Femur (tissue), 1 donor: ENCODE measurements at places on chromosomes 11 and 22.

DNA sequence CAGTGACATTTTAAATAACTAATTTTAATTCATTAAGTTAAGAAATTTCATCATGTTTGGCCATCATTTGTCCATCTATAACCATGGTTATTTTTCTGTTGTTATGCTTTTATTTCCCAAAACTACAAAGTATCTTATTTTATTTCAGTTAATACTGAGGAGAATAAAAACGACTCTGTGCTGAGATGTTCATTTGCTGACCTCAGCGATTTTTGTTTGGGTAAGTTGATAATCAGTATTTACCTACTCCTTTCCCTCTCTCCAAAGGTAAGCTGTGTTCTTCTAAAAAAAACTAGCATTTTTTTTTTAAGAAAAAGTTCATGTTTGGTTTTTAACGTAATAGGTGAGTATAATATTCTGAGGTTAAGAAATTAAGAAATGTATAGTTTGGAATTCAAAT lies 111.7 kb downstream of the ANO3 start:
- no peak for DNase-seq

DNA sequence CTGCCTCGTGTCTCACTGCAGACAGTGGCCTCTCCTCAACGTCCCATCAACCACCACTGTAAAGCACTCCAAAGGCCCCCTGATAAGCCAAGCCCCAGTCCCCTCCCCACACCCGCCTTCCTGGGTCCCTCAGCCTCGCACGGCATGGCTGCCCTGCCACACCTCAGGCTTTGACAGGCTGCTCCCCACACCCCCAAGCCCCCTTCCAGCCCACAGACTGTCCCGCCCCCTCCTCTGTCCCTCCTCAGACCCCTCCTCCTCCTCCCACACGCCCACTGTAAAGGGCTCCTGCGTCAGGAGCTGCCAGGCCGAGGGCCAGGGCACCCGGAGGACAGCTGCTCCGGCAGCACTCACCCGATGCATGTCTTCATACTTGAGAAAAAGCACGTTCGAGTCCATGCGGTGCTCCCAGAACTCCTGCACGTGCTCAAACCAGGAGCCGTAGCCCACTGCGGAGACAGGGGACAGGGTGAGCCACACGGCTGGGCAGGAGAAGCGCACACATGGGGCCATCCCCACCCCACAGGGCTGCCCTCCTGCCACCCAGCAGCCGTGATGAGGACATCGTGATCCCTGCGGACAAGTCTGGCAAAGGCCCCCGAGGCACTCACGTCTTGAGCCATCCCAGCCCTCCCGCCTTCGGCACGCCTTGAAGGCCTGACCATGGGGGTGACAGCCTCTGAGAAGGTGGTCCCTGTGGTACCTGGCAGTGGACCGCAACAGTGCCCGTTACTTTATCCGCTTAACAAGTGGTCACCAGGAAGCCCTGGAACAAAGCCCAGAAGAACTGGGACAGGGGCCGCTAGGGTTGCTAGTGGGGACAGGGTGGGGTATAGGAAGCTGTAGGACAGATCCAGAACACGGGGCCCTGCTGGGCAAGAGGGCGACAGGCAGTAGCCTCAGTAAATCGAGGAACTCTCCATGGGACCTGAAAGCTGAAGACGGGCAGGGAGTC lies 21.5 kb upstream of the EFCAB6 start:
- no peak for DNase-seq

DNA sequence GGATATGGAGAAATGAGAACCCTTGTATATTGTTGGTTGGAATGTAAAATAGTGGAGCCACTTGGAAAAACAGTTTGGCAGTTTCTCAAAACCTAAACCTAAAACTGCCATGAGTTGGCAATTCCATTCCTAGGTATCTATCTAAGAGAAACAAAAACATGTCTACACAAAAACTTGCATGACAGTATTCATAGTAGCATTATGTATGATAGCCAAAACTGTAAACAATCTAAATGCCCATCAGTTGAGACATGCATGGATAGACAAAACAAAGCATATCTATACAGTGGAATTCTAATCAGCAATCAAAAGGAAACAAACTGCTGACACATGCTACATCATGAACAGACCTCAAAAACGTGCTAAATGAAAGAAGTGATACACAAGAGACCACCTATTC lies 34.9 kb downstream of the TRAF6 start:
- no peak for DNase-seq

- no peak for DNase-seq
Observed at GRCh38 chr11:117313091-117313490, 3.0 kb downstream of the BACE1 start.

- DNase-seq = no peak
Observed at GRCh38 chr11:93858121-93858775, 7.8 kb upstream of the VSTM5 start.

GRCh38 chr11:3723014-3723708 lies 52.0 kb upstream of the CHRNA10 start:
- DNase-seq = no peak

GRCh38 chr11:60873533-60873932 lies 6.2 kb downstream of the ZP1 start:
- DNase-seq = no peak

- DNase-seq = no peak
Observed at GRCh38 chr22:29870574-29870973, 12.4 kb upstream of the MTMR3 start.

DNA sequence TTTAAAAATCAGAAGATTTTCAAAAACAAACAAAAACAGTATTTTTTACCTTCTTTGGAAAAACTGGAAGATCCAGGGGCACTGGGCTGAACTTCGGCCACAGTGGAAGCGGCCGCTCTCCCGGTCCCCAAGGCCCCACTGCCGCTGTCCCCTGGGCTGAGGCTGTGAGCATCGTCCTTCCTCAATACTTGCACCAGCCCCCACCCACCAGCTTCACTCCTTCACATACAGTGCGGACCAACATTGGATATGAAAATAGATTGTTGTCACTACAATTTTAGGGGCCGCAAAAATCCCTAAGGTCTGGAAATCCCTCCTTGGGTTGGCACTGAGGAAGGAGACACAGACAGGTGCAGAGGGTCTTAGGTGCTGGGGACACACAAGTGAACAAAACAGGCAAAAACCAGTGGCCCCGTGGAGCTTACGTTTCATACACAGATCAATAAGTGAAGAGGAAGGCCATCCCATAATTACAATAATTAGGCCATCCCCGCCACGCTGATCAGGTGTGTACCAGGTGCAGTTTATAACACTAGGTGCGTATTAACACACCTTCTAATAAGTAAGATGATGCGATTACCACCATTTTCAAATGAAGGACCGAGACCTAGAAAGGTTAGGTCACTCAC lies 28.2 kb upstream of the SLC22A12 start:
- DNase-seq = no peak
